ENCODE measurements at places on chromosomes 6 and 20.

DNA sequence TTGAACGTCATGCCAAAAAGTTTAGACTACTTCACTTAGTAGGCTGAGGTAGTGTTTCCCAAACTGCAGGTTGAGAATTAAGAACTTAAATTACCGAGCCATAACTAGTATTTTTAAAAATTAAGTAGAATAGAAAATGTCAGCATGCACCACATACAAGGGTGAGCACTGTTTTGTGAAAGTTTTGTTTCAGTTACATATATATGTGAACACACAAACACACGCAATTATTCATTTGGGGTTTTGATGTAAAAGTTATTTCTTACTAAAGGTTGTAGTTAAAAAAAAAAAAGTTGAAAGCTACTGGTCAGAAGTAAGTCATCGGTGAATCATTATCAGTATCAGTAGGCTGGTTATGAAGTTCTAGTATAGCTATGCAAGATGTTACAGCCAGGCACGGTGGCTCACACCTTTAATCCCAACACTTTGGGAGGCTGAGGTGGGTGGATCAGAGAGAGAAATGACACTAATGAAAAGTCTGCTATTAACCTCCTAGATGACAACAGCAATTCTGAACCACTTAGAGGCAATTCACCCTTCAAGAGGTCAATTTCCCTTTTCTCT is 24.1 kb downstream of the FASTKD5 start:
- no peak for DNase-seq

GRCh38 chr6:108476847-108477430 is 83.8 kb upstream of the FOXO3 start:
- peak; percentile 5 for DNase-seq

- peak; percentile 30 for DNase-seq
These were observed 278.3 kb upstream of the PLCB4 start for GRCh38 chr20:8790442-8791074.

DNA sequence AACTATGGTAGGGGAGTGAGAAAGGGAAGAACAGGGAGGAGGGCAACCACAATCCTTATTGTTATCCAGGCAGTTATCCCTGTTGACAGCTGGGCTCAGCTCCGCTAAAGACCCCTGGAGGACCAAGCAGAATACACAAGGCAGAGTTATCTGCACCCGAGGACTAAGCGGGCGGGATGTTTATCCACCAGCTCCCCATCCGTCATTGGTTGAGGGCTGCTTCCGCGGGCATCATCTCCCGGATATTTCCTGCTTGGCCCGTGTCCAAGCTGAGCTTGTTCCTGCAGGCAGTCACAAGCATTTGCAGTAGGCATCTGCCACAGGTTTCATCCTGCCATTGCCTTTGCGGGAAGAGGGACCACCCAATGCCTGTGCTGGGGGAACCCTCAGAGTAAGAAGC is 102.1 kb downstream of the DLGAP4 start:
- DNase-seq: no peak

GRCh38 chr6:132937466-132937906 is 123.1 kb downstream of the RPS12 start:
- peak; percentile 82 for DNase-seq

GRCh38 chr6:118509009-118509617 is 39.0 kb upstream of the PLN start:
- DNase-seq: no peak

- DNase-seq: no peak
These were observed 92.7 kb downstream of the DACT2 start for GRCh38 chr6:168226902-168227318.

DNA sequence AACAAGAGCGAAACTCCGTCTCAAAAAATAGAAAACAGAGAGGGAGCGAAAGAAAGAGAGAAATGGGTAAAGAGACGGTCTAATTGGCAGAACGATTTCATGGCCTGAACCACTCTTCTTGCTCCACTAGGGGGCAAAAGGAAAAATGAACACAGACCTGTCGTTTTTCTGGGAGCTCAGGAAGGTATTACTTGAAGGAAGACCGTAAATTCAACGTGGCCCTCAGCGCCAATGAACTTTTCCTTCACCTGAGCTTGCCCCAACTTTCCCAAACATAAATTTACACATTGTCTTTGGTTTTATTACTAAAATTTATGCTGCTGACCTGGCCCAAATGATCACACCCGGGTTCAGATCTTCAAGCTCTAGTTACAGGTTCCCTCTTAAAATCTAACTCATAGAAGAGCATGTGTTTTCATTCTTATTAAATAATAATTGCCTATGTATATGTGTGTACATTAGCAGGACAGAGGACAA is 67.3 kb downstream of the ATP9A start:
- DNase-seq: peak; percentile 29

DNA sequence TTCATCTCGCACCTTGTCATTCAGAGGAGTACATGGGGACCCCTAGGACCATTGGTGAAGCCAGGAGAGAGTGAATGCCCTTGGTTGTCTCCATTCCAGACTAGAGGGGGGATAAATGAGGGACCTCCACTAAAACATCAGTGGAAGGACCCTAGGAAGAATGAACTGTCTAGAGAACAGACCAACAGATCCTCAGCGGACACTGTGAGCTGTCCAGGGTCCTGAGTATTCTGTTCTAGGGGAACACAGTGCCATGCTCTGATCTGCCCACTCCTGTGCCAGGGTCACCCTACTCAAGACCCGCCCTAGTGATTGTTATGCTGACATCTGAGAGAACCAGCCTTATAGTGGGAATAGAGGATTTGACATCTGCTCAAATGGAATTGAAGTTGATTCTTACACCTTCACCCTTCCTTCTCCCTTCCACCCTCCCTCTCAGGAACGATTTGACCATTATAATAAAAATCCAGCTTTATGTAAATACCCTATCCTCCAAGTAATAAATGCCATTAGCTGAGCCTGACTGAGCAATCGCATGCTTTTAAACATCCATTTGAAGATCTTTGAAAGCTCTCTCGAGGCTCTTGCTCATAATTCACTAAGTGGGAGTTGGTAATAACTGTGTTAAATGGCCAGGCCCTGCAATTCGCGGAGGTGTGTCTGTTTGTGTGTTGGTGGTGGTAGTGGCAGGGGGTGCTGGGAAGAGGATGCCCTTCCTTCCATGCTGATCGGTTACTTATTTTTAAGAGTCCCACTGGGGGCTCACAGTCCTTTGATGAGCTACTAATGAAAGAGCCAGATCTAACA is 43.6 kb upstream of the SLC32A1 start:
- no peak for DNase-seq
